ENCODE measurements at places on chromosomes 2 and 18. TPM values are rescaled to one million over a fixed set of nuclear protein-coding genes. Genes with fewer than 3 reads are reported as not detected.

Gene GALNT13
- polyA plus RNA-seq: not detected

Gene LRRTM4
- polyA plus RNA-seq: 0.29 TPM

DNA sequence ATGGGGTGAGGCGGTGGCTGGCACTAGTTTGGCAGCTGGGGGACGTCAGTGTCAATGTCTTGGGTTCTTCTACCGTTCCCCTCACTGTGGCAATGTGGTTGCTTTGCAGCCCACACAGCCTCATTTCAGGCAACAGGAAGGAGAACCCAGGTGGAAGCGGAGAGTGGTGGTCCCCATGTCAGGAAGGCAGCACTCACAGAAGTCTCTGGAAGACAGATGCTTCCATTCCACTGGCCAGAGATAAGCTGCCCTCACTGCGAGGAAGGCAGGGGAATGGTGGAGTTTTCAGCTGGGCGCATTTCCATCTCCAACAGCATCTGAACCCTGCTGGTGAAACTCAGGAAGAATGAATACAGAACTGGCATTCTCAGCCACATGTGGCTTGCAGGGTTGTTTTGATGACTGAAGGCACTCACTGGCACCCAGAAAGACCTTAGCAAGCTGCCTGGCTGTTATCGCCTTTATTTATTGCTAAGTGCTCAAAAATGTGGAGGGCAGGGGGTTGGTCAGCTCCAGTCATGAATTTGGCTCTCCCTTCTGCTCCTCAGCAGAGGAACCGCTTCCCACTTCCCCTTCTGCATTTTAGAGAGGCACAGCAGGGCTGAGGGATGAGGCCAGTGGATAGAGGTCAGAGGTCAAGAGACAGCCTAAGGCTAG is 19.4 kb downstream of the KCNIP3 start:
- no peak for DNase-seq

DNA sequence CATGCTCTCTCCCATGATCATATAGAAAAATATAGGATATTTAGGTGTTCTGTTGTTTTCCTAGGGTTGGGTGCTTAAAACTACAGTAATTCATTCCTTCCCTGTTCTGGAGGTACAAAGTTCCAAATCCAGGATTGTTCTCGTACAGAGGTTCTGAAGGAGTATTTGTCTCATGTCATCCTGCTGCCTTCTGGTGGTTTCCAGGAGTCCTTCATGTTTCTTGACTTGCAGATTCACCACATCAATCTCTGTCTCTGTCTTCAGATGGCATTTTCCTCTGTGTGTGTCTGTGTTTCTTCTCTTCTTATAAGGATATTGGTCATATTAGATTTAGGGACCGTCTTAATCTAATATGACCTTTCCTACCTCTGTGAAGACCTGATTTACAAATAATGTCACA is 397.9 kb downstream of the NYAP2 start:
- DNase-seq: no peak

- no peak for DNase-seq
Observed at GRCh38 chr2:26847655-26848335, at the start of gene DPYSL5. Gene DPYSL5, plus strand, starts transcription at chr2:26848132. Its CDS starts 50,368 bp downstream, at chr2:26898500.

Gene AGAP1
- polyA plus RNA-seq: 4.3 TPM

DNA sequence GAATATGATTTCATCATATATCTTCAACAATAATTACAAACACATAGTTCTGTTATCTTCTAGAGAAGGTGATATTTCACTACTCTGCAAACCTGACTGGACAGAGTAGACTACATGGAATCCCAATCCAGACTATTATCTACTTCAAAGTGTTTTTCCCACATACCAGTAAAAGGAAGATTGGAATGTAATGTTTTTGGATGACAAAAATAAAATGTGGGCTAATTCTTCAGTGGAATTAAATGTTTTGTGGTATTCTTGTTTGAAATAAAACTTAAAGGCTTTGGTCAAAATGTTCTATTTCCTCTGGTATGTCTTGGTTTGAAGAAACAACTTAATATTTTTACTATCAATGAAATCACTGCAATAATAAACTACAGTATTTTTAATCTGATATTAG is 22.1 kb downstream of the COL5A2 start:
- DNase-seq: no peak

- DNase-seq: peak; percentile 11
Observed at GRCh38 chr2:241869087-241869961, at the start of gene RTP5. Gene RTP5, plus strand, starts transcription at chr2:241869729. Its CDS starts 28 bp downstream, at chr2:241869757.

Gene ABCG8
- polyA plus RNA-seq: 0.15 TPM

DNA sequence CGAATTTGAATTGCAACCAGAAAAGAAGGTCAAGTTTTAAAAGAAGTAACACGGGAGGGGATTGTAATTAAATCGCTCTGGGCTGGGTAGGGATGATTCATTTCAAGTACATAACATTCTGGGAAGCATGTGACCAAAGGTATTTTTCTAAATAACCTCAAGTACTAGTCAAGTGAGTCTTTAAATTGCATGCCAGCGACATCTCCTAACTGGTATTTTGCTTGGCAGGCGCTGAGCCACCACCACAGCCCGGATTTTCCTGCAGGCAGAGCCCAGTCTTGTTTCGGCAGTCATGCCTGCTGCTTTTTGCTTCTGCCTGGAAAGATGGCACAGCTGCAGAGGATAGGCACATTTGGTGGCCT is 33.7 kb upstream of the NPAS2 start:
- peak; percentile 32 for DNase-seq

DNA sequence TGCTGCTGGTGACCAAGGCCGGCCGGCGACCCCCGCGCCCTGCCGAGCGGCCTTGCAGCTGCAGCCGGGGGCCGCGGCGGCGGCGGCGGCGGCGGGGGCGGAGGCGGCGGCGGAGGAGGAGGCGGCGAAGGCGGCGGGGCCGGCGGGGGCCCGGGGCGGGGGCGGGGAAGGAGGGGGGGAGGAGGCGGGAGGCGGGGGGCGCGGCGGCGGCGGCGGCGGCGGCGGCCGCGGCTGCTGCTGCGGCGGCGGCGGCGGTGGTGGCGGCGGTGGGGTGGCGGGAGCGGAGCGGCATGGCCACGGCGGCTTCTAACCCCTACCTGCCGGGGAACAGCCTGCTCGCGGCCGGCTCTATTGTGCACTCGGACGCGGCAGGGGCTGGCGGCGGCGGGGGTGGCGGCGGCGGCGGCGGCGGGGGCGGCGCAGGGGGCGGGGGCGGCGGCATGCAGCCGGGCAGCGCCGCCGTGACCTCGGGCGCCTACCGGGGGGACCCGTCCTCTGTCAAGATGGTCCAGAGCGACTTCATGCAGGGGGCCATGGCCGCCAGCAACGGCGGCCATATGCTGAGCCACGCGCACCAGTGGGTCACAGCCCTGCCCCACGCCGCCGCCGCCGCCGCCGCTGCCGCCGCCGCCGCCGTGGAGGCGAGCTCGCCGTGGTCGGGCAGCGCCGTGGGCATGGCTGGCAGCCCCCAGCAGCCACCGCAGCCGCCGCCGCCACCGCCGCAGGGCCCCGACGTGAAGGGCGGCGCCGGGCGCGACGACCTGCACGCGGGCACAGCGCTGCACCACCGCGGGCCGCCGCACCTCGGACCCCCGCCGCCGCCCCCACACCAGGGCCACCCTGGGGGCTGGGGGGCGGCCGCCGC is 1.5 kb downstream of the POU3F3 start:
- no peak for DNase-seq

DNA sequence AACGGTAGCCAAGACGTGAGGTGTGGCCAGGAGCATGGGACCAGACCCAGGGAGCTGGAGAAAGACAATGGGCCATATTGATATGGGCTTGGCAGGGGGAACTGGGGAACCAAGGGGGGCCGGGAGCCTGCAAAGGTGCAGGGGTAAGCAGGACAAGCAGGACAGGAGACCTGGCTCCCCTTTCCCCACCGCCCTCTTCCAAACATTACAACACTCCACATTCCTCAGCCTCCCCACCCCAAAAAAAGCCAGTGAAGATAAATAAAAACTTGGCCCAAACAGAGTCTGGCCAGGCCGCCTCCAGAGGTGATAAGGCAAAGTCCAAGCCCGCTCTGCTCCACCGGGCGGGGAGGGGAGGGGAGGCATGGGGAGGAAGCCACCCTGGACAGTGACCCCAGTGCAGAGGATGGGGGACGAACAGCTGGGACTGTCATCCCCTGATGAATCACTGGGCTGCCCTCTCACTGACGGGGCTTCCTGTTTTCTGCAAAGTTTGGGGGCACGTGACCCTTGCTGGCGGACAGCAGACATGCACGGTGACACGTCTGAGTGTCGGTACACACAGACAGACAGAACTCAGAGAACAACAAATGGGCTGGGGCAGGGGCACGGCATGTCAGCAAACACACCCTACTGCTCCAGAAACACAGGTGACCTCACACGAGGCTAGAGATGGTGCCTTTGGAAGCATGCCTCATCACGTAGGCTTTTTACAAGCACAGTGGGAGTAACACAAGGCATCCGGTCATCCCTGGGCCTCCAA is 100.2 kb downstream of the TNS1 start:
- DNase-seq: peak; percentile 90
